Natural killer cell (primary cell): ENCODE measurements at places on chromosomes 7 and 10. TPM values are rescaled to one million over a fixed set of nuclear protein-coding genes. Genes with fewer than 3 reads are reported as not detected.

DNA sequence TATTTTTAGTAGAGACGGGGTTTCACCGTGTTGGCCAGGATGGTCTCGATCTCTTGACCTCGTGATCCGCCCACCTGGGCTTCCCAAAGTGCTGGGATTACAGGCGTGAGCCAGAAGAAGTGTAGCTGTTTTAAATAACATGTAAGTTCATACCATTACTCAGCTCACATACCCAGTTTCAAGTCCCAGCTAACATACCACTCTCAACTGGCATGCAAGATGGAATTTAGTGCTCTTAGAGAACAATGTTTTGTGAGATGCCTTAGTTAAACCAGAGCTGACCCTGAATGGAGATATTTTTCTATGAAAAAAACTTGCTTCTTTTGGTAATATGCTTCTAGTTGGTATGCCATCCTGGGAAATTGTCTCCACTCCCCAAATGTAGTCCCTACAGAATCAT lies 37.3 kb downstream of the HBP1 start:
- no peak overlapping the region for H3K27ac ChIP-seq
- peaks cover 58% of the 10 kb centered on the region for H3K36me3 ChIP-seq
- no peak for DNase-seq
- H3K4me3 ChIP-seq: no peak overlapping the region

GRCh38 chr7:93228302-93228701 lies 2.0 kb upstream of the HEPACAM2 start:
- H3K27ac ChIP-seq: no peak overlapping the region
- H3K4me1 ChIP-seq: peaks cover 4% of the 10 kb centered on the region
- peaks cover 3% of the 10 kb centered on the region for H3K27me3 ChIP-seq

DNA sequence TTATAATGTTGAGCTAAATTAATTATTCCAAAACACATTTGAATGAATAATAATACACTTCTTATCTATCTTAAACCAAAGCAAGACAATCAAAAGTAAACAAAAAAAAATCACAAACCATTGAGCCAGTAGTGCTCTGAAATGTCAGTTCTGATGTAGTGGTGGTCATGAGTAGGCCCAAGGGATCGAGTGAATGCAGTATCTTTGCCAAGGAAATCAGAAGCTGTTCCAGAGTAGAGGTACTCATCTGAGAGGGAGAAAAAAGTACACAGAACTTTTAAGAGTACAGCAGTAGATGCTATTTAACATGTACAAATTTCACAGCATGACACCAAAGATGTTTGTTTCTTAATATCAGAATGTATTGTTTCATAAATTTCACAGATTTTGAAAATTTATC lies 121.5 kb downstream of the SEMA3D start:
- no peak for DNase-seq
- H3K4me3 ChIP-seq: no peak overlapping the region
- no peaks in the 10 kb centered on the region for H3K4me1 ChIP-seq
- no peaks in the 10 kb centered on the region for H3K27me3 ChIP-seq

DNA sequence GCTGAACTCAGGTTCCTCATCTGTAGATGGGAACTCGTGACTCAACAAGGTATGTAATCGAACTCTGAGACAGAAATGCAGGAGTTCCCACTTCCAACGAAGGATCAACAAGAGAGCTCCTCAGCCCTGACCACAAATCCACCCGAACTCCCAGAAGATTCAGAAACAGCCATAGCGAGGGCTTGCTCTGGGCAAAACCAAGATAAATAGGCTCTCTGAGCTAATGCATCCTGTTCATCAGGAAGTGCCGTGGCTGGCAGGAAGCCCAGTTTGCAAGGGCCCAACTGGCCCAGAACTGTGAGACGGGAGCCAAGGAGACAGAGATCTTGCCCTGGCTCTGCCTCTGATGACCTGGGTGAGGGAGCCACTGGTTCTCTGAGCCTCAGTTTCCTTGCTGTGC lies 141.7 kb upstream of the PFKP start:
- no peak overlapping the region for H3K27ac ChIP-seq
- H3K36me3 ChIP-seq: no peaks in the 10 kb centered on the region
- no peaks in the 10 kb centered on the region for H3K4me1 ChIP-seq

ACHE gene
- total RNA-seq: 0.84 TPM

DNA sequence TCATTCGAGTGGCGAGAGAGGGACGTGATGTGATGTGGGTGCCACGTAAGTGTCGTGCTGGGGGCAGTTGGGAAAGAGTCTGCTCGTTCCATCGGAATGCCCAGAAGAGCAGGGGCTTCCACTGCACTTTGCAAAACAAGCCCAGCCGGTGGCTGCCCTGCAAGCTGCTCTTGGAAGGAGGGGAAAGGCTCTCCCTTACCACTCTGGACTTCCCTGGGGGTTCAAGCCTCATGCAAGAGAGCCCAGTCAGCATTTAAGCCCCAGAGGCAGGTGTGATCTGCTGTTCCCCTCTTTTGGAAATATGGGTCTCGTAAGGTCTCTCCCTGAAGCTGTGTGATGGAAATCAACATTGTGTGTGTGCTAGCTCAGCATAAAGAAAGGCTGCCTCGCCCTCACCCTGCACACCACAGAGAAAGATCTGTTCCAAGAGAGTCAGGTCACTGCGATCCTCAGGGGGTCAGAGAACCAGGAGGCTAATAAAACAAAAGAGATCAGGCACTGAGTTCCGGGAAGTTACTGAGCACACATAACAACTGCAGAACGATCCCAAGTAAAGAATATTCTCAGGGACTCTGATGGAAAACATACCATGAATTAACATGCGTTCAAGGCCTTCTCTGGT lies 212.5 kb downstream of the ADAM12 start:
- no peaks in the 10 kb centered on the region for H3K4me1 ChIP-seq
- DNase-seq: no peak
- H3K27ac ChIP-seq: no peak overlapping the region
- no peaks in the 10 kb centered on the region for H3K27me3 ChIP-seq

DNA sequence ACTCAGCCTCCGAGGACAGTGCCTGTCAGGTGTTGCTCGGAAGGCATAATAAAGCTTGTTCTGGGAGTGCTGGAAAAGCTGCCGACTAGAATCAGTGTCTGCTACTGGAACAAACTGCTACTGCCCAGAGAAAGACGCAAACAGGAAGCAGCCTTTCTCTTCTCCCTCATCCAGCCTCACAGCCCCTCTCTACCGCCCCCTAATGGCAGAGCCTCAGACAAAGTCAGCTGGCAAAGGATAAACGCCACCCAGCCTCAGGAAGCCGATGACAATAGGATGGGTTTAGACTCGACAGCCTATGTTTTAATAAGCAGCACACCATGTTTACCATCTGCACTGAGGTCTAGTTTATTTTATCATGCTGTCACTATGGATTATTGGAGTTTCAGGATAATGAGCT lies 169.5 kb upstream of the LYZL1 start:
- H3K36me3 ChIP-seq: no peaks in the 10 kb centered on the region
- H3K27ac ChIP-seq: no peak overlapping the region
- DNase-seq: no peak
- no peaks in the 10 kb centered on the region for H3K4me1 ChIP-seq
